ENCODE measurements at places on chromosomes 2 and 18.

DNA sequence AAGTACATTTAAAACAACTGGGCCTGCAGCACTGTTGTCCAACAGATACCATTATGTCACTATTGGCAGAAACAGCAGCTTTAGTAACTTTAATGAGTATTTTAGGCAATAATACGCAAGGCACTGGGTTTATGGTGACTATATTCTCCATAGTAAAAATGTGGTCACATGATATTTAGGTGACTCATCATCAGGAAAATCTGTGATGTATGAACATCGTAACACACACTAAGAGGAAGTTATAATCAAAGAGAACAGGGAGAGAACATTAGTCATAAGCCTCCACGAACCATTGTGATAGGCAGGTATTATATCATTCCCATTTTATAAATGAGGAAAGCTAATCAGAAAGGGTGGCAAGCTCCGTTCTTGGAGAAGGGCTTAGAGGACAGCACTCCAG lies 36.9 kb downstream of the RAPH1 start:
- no peak for DNase-seq

GRCh38 chr2:145220496-145220895 lies 700.6 kb upstream of the ZEB2 start:
- DNase-seq = no peak

DNA sequence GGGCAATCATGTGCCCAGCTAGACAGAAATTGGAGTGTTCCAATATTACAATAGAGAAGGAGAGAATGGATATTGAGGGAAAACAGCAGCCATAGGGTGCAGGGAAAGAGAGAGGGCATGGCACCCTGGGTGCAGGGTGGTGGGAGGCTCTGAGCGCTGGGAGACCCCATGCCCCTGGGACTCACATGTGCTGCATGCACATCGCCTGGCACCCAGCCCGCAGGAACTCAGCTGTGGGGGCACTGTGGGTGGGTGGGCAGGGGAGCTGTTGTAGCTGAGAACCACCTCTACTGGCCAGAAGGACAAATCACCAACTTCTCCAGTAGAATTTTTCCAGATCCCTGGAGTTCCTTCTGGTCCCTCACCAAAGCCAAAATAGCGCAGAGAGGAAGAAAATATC lies 7.2 kb upstream of the NEURL3 start:
- DNase-seq = no peak

DNA sequence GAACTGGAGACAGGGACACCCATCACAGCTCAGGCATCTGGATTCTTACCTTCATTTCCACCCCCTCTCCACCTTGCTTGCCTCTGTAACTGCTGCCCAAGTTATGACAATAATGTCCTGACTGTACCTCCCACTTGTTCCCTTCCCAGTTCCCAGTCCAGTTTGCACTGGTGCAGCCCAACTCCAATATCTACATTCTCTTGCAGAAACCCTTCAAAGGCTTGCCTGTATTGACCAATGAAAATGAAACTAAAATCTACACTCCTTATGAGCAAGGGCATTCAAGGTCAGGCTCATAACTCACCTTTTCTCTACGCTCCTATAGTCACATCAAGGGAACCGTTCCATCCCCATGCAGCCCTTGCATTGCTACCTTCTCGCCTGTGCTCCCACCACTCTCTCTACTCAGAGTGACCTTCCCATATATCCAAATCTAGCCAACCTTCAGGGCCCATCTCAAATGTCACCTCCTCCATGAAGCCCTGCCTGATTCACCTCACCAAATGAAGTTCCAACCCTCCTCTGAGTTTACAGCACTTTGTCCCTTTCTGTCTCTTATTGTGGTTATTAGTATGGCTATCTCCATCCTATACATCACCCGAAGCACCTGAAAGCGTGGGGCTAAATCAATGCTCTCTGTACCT lies 219.0 kb downstream of the ALPK2 start:
- no peak for DNase-seq

DNA sequence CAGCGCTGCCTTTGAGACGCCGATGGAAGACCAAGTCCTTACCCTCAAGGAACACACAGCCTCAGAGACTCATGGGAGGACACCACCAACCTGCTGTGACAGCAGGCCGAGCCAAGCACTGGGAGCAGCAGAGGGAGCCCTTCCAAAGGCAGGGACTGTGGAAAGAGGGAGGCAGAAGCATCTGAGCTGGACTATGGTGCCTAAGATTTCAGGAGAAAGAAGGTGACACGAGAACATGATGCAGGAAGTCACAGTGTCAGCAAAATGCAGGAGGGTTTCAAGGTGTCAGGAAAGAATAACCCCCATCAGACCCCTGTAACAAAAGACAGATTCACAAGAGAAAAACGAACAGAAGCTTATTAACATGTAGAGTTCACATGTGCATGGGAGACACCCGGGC lies 24.2 kb upstream of the COX7A2L start:
- no peak for DNase-seq

GRCh38 chr2:32474381-32474780 lies 117.6 kb downstream of the BIRC6 start:
- no peak for DNase-seq

- no peak for DNase-seq
These were observed 119.7 kb downstream of the INHBB start for GRCh38 chr2:120465701-120465988.

- DNase-seq = no peak
These were observed 38.3 kb downstream of the PAPOLG start for GRCh38 chr2:60794271-60794863.

GRCh38 chr2:85702172-85702571 lies 8.0 kb downstream of the GNLY start:
- no peak for DNase-seq

GRCh38 chr2:28607730-28608499 lies 112.1 kb downstream of the PLB1 start:
- DNase-seq = no peak

DNA sequence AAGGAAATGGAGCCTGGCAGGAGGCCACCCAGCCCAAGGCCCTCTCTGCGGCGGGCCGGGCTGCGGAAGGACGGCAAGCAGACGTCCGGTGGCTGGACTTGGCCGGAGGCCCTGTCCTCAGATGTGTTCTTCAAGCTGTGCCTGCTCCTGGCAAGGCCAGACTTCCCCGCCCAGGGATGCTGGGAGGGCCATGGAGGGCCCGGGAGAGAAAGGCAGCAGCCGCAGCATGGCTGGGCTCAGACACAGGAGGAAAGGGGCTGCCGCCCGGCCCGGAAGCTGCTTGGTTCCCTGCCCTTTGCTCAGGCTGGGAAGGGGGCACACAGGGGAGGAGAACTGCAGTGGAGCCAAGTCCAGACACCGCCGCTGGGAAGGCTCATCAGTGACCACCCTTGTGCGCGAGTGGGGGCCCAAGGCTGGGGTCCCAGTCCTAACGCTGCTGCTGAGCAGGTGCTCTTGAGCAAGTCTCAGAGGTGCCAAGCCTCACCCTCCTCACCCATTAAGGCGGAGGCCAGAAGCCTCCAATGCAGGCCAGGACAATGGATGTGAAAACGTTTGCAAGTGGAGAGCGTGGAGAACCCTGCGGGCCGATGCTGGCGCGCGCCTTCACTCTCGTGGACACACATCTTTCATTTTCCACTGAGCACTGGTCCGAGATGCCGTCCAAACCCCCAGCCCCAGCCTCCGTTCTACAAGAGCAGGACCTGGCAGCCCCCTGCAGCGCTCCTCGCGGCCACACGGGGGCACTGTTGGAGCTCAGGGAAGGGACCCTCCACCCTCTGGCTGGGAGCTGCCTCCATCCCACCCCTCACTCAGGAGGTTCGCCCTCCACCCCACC lies 7.9 kb downstream of the CROCC2 start:
- no peak for DNase-seq

GRCh38 chr2:176544557-176544956 lies 275.3 kb downstream of the MTX2 start:
- DNase-seq = no peak

- DNase-seq = no peak
These were observed 44.3 kb downstream of the RBM43 start for GRCh38 chr2:151217343-151217742.

GRCh38 chr2:226256237-226256636 lies 543.4 kb downstream of the IRS1 start:
- no peak for DNase-seq

DNA sequence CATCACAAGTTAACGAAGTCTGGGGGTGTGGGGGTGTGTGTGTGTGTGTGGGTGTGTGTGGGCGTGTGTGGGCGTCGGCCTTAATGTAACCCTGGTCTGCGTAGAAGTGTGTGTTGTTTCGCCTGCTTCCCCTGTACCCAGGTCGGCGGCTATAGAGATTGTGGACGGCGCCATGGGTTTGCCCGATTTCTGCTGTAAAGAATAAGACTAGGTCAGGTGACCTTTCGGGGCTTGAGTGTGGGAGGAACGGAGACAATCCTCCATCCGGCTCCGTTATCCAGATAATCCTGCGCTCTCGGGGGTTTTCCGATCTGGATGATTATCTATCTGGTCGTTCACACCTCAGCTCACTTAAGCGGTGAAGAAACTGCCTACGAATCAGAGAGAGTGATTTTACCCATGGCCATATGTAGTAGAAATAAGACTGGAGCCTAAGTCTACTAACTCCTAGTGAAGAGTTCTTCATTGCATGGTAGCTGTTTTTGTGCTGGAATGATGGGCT lies 543 bp downstream of the HADHB start:
- peak; percentile 15 for DNase-seq

GRCh38 chr2:37168217-37168981 lies 11.6 kb upstream of the EIF2AK2 start:
- DNase-seq = no peak

DNA sequence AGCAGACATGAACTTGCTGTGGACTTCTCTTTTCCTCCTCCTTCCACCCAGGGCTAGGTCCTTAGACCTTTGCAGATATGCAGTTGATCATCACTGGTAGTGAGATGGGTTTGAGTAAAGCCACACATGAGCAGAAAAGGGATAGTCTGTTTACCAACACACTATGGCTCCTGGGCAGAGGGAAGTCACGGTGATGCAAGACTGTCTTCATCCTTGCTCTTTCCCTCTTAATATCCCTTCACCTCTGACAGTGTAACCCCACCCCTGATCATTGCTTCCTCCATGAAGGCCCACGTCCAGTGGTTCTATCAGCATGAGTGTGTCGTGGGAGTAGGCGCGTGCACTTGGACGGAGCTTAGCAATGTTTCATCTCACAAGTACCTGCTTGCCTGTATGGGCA lies 188.7 kb downstream of the SMAD7 start:
- no peak for DNase-seq

DNA sequence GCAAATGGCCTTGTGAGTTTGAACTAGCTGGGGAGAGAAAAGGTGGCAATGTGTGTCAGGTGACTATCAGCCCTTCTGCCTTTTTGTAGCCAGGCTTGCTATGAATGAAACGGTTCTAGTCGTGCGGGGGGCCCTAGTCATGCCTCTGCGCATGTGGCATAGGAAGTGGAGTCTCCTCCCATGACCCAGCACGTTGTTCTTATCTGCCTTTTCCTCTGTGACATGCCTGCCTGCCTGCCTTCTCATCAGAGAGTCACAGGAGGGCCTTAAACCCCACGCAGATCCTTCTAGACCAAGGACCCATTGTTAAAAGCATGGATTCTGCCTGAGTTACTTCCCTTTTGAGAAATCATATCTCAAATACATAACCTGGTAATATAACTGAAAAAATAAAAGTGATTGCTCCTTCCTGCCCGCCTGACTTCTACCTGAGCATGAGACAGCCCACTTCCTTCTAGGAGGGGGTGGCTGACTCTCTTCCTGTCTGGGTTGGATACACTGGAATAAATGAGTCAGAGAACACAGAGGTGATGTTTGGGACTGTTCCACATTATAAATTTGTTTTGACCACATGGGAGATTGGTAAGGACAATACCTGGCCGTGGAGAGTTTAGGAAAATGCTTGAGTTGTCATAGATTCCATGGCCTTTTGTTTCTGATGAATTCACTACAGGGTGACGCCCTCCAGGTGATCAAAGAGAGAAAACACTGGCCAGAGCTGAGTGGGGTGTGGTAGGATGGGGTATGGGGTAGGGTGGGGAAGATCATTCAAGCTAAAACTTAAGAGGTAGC lies 49.8 kb downstream of the FBLN7 start:
- no peak for DNase-seq

DNA sequence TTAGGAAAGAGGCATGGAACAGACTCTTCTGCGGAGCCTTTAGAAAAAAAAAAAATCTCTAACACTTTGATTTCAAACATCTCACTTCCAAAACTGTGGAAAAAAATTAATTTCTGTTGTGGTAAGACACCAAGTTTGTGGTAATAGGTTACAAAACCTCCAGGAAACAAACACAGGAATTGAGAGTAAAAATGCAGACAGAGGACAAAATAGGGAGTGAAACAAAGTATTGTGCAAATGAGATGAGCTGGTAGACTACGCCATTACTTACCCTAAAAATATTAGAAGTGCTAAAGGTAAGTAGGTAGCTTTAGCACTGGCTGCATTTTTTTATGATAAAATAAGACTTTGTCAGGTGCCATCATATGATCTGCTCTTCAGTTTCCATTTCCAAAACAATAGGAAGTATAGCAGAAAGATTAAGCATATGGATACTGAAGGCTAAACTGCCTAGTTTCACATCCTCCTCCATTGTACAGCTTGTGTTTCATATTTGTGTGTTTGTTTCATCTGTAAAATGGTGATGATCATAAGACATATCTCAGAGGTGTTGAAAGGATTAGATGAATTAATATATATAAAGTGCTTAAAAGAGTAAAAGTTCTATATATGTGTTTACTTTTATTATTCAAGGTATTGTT lies 309.2 kb downstream of the NR4A2 start:
- DNase-seq = no peak
